Left renal pelvis (tissue), 4 donors: ENCODE measurements at places on chromosomes 11 and 22. TPM values are rescaled to one million over a fixed set of nuclear protein-coding genes. Genes with fewer than 3 reads are reported as not detected.

The SLC22A6 gene
- 34.7 TPM for polyA plus RNA-seq

The ISX gene
- 0.27 TPM for polyA plus RNA-seq

The ZDHHC8 gene
- 48.0 TPM for polyA plus RNA-seq

DNA sequence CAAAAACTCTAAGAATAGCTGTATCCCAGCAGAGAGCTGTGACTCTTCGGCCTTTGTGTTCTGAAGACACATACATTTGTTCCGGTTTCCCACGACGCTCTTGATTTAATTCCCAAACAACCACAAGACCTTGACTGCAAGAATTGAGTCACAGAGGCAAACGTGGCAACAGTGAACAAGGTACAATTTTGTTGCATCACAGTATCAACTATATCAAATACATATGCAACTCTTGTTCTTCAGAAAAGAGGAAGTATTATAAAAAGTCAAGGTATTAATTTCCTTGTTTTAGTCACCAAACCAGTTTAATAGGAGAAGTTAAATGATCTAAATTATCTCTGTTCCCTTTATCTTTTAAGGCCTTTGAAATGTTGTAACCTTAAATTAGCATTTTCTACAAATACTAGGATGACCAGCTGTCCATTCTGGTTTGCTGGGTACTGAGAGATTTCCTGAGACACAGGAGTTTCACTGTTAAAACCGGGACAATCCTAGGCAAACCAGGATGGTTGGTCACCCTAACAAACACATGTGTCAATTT is 11.1 kb downstream of the HPS5 start:
- no peak for DNase-seq

DNA sequence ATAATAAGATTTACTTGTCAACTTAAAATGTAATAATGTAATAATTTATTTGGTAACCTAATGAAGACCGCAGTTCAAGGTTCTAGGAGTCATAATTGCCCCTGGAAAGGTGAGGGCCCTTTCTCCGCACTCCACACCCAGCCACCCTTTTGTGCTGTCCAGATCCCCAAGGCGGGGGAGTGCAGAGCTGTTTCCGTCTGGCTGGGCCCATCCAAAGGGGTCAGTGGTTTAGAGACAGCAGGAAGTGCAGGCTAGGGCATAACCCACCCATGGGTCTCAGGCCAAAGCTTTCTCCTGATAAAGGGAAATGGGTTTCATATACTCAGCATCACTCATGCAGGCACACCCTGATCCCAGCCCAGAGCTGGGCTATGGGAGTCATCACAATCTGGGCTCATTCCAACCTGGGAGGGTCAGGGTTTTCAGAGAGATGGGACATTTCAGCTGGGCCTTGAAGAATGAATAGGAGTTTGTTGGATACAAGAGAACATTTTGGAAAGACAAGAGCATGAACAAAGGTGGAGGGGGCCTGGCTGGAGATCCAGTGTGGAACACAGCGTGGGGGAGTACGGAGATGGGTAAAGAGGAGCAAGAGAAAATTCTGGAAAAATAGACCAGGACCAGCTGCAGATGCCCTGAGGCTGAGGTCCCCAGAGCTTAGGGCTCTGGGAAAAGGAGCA is 432.2 kb downstream of the TBC1D22A start:
- no peak for DNase-seq

DNA sequence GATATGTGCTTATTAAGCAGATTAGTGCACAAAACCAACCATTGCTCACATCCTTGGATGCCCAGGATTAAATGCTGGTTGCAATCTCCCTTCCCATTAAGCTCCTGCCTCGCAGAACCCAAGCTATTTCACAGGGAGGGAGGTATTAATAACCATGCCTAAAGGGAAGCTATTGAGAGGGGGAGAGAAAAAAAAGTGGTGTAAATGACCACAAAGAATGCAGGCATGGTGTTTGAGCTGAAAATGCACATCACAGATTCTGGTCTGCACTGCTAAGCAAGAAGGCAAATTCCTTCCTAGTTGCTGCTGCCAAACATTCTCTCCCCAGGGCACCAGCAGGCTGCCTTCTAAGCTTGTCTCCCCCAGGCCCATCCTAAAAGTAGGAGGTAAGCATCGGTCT is 92.0 kb upstream of the ISX start:
- DNase-seq, result no peak

DNA sequence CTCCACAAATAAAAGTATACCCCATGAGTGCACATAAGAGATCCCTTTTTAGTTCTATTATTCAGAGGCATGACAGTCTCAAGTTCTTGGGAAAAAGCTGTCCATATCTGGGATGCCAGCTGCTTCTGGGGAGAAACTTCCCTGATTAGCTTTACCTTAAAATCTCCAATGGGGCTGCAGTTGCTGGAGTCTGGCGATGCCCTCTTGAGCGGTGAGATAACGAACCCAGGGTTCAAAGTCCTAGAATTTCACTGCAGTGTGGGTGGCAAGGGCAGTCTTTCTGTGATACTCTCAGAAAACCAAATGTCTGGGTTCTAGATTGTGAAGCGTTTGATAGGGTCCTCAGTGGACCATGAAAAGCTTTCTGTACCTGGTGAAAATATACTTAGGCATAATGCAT is 7.4 kb upstream of the PRR33 start:
- DNase-seq, result no peak

- no peak for DNase-seq
Measured at GRCh38 chr11:64330888-64331287, 9.1 kb upstream of the CCDC88B start.
